Activated naive CD4-positive, alpha-beta T cell treated with Interleukin-2 at 50 U/mL for 16 hours (primary cell): ENCODE measurements at places on chromosomes 2 and 18.

DNA sequence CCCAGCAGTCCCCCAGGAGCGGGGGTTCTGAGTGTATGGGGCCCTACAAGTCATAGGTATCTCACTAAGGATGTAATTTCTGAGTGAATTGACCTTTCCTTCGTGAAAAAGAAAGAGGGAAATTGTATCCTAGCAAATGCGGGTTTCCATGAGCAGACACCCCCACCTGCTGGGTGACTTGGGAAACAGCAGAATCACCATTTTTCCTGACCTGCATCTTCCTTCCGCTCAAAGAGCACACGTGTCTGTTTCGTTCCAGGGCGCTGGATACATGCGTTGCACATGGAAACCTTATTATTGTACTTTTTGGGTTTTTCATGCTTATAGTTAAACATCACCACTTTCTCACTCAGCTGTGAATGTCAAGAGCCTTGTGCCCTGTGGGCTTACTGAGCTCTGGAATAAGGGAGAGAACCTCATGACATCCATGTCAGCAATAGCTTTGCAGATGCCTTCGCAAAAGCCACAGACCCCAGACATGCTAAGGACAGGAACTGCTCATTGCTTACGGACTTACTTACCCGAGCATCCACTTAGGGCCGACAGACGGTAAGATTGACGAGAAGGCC lies 132.8 kb downstream of the TPO start:
- peak; percentile 21 for DNase-seq

- no peak for DNase-seq
These were observed 378.6 kb upstream of the SLC14A2 start for GRCh38 chr18:45236676-45237075.

GRCh38 chr2:156380117-156380645 lies 47.7 kb upstream of the NR4A2 start:
- DNase-seq, result no peak

- no peak for DNase-seq
These were observed 44.7 kb upstream of the FLACC1 start for GRCh38 chr2:201401815-201402214.

- no peak for DNase-seq
These were observed 92.1 kb upstream of the EFEMP1 start for GRCh38 chr2:56015711-56016115.

- DNase-seq, result no peak
These were observed 30.9 kb downstream of the PLCL1 start for GRCh38 chr2:197835293-197835692.

DNA sequence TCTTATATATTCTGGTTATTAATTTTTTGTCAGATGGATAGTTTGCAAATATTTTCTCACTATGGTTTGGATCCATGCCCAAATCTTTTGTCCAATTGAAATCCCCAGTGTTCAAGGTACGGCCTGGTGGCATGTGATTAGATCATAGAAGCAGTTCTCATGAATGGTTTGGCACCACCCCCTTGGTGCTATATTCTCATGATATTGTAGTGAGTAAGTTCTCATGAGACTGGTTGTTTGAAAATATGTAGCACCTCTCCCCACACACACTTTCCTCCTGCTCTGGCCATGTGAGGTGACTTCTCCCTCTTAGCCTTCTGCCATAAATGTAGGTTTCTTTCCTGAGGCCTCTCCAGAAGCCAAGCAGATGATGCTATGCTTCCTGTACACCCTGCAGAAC lies 107.7 kb upstream of the KYNU start:
- DNase-seq, result no peak

DNA sequence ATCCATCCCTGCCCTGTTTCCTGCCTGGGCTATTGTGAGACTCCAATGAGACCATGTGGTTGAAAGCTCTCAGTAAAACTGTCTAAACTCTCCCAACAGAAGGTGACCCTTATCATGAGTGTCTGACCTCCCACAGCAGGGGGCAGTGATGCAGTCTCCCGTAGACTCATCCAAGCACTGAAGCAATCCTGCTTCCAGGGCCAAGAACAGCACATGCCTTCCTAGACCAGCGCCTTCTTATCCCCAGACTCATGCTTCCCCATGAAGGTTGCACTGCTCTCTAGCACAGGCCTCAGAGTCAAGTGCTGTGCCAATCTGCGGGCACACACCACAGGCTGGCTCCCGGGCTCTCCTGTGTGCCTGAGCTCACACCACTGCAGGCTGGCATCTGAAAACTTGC lies 112.3 kb downstream of the TNS1 start:
- no peak for DNase-seq

GRCh38 chr2:24238158-24238557 lies 63.3 kb downstream of the FAM228A start:
- DNase-seq, result no peak

- DNase-seq, result no peak
These were observed 112.1 kb downstream of the LTBP1 start for GRCh38 chr2:33058716-33059470.

GRCh38 chr2:16626997-16627605 lies 38.5 kb downstream of the CYRIA start:
- no peak for DNase-seq
